ENCODE measurements at places on chromosomes 11 and 22. TPM values are rescaled to one million over a fixed set of nuclear protein-coding genes. Genes with fewer than 3 reads are reported as not detected.

- no peak overlapping the region for H3K27ac ChIP-seq
- H3K27me3 ChIP-seq: no peaks in the 10 kb centered on the region
- H3K36me3 ChIP-seq: no peaks in the 10 kb centered on the region
- no peaks in the 10 kb centered on the region for H3K4me1 ChIP-seq
- no peak for DNase-seq
These were observed 49.1 kb upstream of the MUC15 start for GRCh38 chr11:26621132-26621531.

- no peak overlapping the region for H3K27ac ChIP-seq
- no peaks in the 10 kb centered on the region for H3K27me3 ChIP-seq
- no peak overlapping the region for H3K4me3 ChIP-seq
- no peak for DNase-seq
These were observed 11.9 kb downstream of the SYT7 start for GRCh38 chr11:61569018-61569417.

Gene OR2AG1
- total RNA-seq: not detected

DNA sequence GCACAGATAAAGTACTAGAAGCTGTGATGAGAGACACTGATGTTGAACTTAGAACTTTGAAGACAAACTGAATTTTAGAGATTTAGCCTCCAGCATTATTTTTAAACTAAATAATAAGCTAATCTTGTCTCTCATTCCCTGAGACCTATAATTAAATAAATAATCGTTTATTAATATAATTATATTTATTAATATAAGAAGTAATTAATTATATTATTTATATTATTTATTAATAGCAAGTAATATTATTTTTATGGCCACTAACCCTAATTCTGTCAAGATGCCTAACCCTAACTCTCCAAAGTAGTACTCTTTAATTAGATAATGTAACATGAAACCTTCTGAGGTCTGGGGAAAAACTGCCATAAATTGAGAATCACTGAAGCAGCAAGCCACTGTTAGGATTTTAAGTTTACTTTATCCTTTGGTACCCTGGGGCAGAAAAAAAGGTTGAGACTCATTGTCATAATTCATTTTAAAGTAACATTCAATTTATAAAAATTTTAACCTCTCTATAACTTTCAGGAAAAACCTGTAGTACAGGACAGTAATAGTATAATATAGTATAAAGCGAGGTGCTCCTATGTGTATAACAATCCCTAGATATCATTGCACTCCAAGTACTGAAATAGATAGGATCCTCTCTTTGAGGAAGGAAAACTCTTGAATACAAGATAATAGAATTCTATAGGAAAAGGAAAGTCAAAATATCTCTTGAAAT lies 85.4 kb downstream of the TTC28 start:
- H3K4me3 ChIP-seq: no peak overlapping the region
- DNase-seq: no peak
- H3K27me3 ChIP-seq: no peaks in the 10 kb centered on the region
- peaks cover 7% of the 10 kb centered on the region for H3K4me1 ChIP-seq
- H3K27ac ChIP-seq: no peak overlapping the region
- no peaks in the 10 kb centered on the region for H3K36me3 ChIP-seq

Gene SLC29A2
- 5.4 TPM for total RNA-seq

DNA sequence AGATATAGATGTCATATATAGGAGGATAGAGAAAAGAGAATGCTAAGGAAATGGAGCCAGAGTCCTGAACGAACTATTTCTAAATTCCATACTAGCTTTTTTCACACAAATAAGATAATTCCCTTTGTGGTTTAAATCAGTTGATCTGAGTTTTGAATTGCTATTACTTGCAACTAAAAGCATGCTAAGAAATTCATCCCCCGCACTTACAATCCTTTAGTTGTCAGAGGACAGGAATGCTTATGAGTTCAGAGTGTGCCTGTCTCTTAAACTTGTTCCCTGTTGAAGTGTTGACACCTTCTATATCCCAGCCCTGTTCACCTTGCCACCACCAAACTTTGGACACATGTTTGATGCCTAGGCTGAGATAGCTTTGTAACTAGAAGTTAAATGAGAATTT lies 406.2 kb downstream of the METTL15 start:
- H3K27ac ChIP-seq: no peak overlapping the region
- no peaks in the 10 kb centered on the region for H3K4me1 ChIP-seq
- H3K27me3 ChIP-seq: no peaks in the 10 kb centered on the region
- no peak for DNase-seq

GRCh38 chr22:27416511-27417420 lies 384.8 kb downstream of the MN1 start:
- no peaks in the 10 kb centered on the region for H3K27me3 ChIP-seq
- H3K27ac ChIP-seq: no peak overlapping the region
- DNase-seq: peak; percentile 24
- no peaks in the 10 kb centered on the region for H3K36me3 ChIP-seq
- peaks cover 36% of the 10 kb centered on the region for H3K4me1 ChIP-seq
- H3K4me3 ChIP-seq: no peak overlapping the region

GRCh38 chr11:68821670-68822069 lies 20.0 kb downstream of the CPT1A start:
- H3K4me3 ChIP-seq: no peak overlapping the region
- DNase-seq: no peak
- H3K27me3 ChIP-seq: no peaks in the 10 kb centered on the region
- H3K27ac ChIP-seq: no peak overlapping the region
- peaks cover 20% of the 10 kb centered on the region for H3K4me1 ChIP-seq
- H3K36me3 ChIP-seq: no peaks in the 10 kb centered on the region

Gene DNAJB13
- total RNA-seq: 0.78 TPM
